ENCODE measurements at places on chromosomes 16 and 17.

- peak; percentile 11 for DNase-seq
Observed at GRCh38 chr17:47726796-47727703, 6.0 kb upstream of the TBX21 start.

GRCh38 chr16:54930005-54930868 lies at the start of gene IRX5:
Gene IRX5, plus strand, starts transcription at chr16:54930865. Its CDS starts 334 bp downstream, at chr16:54931199.
- DNase-seq = peak; percentile 95

DNA sequence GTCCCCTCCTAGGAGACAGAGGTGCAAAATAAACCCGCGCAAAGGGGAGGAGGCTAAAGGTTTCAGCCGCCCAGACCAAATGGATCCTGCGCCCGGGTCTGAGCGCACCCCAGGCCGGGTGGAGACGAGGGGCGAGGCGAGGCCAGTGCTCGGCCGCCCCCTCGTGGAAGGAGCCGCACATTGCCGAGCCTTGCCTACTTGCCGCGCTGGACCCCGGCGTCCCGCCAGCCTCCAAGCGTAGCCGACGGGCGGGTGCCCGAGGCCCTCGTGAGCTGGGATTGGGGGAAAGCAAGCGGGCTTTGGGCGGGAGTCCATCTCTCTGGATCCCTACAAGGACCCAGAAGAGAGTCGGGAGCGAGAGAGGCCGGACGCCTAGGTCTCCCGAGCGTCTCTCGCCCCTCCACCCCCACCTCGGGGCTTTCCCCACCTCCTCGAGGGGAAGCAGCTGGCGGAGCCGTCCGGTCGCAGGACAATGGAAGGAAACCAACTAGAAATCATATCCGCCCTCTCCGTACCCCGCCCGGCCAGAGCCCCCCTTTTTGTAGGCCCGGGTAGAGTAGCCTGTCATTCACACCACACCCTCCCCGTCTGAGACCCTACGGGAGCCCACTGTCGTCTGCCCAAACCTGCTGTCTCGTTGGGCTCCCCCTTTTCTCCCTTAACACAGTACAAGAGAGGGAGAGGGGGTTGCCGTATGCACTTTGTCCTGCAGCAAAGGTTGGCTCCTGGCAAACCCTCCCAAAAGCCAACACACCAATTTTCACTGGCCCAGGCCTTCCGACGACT lies 664 bp upstream of the BCL6B start:
- peak; percentile 84 for DNase-seq

DNA sequence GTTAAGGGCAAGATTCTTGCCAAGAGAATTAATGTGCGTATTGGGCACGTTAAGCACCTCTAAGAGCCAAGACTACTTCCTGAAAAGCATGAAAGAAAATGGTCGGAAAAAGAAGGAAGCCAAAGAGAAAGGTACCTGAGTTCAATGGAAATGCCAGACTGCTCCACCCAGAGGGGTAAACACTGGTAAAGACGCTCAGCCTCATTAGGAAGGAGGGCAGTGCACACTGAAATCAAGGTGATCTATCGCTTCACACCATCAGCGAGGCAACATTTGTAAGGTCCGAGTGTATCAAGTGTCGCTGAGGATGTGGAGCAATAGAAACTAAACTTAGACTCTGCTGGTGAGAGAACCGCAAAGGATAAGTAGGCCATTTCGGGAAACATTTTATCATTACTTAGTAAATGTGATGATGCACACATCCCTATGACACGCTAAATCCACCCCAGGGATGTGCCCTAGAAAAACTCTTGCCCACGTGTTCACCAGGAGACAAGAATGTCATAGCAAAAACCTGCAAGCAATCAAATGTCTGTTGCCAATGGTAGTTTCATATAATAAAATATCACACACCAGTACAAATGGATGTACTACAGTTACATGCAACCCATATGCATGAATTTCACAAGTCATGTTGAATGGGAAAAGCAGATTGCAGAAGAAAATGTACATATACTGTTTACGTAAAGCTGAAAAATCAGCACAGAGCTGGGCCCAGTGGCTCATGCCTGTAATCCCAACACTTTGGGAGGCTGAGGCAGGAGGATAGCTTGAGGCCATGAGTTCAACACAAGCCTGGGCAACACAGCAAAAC lies 23.6 kb downstream of the CNTROB start:
- DNase-seq = no peak

DNA sequence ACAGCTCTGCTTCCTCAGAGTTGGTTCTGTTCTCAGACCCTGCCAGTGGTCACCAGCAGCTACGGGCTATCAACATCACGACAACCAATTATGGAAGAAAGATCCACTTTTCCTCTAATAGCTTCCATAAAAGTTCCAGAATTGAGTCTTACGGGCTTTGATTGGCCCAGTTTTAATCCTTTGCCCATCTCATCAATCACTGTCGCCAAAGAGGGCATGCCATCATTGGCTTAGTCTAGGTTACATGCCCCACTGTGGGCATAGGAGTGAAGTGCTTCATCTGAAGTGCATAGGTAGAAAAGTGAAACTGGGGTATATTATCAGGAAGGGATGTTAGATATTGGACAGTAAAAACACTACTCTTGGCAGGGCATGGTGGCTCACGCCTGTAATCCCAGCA lies 76.6 kb upstream of the DHX40 start:
- no peak for DNase-seq

DNA sequence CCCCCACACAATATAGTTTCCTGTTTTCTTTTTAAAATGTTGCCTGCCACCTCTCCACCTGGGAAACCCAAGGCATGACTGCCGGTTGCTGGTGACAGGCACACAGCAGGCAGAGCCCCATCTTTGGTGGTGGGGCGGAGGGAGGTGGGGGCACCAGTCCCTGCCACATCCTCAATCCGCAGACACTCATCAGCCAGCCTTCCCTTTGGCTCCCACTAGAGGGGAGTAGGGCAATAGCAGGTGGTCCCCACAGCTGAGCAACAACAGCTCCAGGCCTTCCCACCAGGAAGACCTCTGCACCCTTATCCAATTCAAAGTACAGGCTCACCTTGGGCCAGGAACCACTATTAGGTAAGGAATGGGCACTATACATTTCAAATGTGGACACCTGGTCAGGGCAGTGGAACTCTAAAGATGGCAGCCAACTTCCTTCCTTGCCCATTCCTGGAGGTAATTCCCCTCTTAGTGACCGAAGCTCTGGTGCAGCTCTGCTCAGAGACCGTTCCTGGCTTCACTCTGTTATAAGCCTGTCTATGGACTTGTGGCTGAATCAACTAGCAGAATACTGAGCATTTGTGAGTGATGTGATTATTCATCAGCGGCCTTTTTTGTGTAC lies 13.9 kb downstream of the RECQL5 start:
- peak; percentile 62 for DNase-seq

GRCh38 chr16:4358831-4359561 lies 7.9 kb upstream of the PAM16 start:
- DNase-seq = peak; percentile 76

- DNase-seq = no peak
Observed at GRCh38 chr16:23909792-23910418, 74.1 kb downstream of the PRKCB start.

Data from femur (tissue), 1 donor.